NCI-H345 (cell line): ENCODE measurements at places on chromosomes 11 and 22.

- DNase-seq, result no peak
These were observed 46.9 kb upstream of the OR4B1 start for GRCh38 chr11:48169717-48170116.

DNA sequence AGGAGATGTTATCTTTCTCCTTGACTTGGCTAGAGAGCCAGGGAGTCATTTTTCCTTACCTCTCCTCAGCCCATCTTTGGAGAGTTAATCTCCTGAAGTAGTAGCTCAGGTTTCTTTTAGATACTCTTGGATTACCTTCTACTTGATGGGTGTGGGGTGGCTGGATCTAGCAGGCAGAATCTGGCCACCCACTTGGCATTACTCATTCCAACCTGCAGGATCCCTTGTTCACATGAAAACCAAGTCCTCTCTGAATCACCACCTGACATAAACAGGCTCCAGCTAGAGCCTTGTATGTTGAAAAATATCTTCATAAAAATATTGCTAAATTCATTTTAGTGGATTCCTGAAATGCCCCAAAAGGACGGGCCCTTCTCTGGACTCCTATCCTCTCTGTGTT lies 250.6 kb upstream of the PLET1 start:
- no peak for DNase-seq

GRCh38 chr22:46373921-46374662 lies 38.6 kb downstream of the TRMU start:
- DNase-seq, result peak; percentile 13

- no peak for DNase-seq
These were observed 1.0 kb upstream of the TRIM44 start for GRCh38 chr11:35661534-35661933.
